ENCODE measurements at places on chromosomes 16 and 17.

DNA sequence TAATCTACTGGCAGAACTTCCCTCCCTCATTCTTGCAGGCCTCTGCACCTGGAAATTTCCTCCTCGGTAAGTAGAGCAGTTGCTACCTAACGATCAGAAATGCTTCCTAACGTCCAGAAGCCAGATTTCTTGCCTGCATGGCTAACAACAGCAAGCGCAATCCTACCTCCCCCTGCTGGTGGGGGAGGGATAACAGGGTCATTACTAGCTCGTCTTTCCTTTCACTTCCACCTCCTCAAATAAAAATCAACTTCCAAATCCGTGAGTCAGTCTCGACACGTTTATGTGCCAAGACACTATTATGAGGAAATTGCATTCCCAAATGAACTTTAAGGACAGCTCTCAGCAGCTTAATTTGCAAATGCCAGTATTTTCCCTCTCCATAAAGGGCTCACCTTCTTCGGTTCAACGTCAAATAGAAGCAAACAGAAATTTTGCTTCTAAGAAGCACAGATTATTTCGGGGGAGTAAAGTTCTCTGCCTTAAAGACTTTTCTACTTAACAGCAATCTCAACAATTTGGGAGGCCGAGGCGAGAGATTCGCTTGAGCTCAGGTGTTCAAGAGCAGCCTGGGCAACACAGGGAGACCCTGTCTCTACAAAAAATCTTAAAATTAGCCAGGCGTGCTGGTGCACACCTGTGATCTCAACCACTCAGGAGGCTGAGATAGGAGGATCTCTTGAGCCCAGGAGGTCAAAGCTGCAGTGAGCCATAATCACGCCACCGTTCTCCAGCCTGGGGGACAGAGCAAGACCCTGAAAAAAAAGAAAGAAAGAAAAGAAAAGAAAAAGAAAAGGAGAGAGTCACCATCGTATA is 188.6 kb upstream of the PSMD7 start:
- peak; percentile 4 for DNase-seq

GRCh38 chr16:56944954-56945839 is 13.3 kb downstream of the HERPUD1 start:
- no peak for DNase-seq

GRCh38 chr17:4886830-4887229 is 12.5 kb upstream of the C17orf107 start:
- no peak for DNase-seq

DNA sequence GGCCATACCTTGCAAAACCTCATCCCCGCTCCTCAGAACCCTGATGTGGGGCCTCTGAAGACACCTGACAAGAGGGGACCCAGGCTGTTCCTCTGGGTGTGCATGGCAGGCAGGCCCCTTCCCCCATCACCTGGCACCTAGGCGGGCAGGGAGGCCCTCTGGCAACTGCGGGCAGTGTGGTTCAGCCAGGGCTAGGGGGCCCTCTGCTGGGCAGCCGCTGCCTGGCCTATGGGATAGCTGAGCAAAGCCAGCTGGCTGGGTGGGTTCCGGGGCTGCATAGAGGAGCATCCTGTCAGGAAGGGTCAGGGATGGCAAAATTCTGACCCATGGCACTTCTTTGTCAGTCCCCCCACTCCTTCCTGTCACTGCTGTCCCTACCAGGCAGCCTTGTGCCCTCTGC is 228.7 kb upstream of the ASIC2 start:
- DNase-seq: no peak

- no peak for DNase-seq
Measured at GRCh38 chr17:18225642-18226283, 328 bp downstream of the LLGL1 start.
